HL-60 (cell line): ENCODE measurements at places on chromosomes 3 and 15.

DNA sequence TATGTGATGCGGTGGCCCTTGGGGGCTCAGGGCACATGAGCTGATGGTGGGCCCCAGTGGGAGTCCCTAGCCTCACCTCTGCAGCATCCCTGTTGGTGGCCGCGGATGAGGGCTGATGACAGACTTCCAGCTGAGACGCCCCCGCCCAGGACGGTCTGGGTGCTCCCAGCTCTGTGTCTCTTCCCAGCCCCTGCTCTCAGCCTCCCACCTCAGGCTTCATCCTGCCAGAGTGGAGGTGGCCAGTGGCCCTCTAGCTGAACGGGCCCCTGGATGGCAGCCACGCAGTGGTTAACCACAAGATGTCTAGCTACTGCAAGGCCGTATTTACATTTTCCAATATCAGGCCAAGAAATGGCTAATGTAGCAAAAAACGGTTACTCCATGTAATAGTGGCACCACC, 205.3 kb upstream of the LINGO1 start:
- DNase-seq: no peak

GRCh38 chr3:172752651-172753050, 2.1 kb downstream of the ECT2 start:
- DNase-seq: no peak

DNA sequence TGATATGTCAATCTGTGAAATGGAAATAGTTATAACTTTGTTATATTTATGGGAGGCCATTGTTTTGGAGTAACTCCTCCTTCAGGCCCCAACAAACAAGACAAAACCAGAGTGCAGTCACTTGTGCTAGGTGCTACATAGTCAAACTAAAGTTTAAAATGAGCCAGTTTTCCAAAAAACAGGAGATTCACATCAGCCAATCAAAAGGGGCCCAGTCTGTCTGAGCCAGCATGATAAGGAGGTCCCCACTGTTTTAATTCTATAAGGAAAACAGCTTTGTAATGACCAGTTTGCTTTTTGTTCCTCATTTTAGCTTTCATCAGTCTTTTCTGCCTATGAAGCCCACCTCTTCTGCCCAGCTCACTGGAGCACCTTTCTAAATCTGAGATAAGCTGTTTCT, 94.7 kb upstream of the SLC7A14 start:
- no peak for DNase-seq

DNA sequence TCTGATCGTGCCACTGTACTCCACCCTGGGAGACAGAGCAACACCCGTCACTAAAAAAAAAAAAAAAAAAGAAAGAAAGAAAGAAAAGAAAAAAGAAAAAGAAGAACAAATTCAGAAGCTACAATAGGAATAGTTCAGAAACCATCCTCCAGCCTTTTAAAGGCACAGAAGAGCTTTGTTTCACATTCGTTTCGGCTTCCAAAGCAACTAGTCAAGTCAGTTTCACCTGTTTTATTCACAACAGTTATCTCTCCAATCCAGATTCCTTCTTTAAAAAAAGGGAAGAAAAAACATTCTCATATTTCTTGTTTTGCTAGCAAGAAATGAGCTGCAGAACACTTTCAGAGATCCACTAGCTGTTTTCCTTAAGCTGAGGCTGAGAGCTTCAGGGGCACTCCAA, 767.7 kb upstream of the CFAP20DC start:
- no peak for DNase-seq

GRCh38 chr3:46154311-46154710, 53.8 kb downstream of the CCR1 start:
- DNase-seq: peak; percentile 14

DNA sequence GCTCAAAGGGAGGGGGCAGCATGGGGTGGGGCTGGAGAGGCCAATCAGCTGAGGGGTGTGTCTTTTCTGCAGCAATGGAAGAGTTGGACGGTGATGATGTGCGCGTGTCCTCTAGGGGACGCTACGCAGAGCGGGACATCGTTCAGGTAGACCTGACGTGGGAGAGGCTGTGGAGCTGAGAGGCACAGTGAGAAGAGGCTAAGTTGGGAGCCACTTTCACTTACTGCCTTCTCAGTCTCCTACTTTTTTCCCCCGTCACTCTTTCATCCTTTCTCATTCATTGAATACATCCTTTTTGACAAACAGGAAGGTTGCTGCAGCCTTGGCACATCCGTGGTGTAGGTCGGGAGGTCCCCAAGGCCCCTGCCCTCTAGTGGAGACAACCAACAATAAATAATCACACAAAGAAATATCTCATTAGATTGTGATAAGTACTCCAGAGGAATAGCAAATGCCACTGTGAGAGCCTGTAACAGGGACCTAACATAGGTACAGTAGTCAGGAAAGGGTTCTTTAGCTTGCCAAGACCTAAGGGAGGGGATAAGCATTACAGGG, 4.4 kb upstream of the BRPF1 start:
- peak; percentile 59 for DNase-seq
